ENCODE measurements at places on chromosomes 3 and 15.

GRCh38 chr15:80679167-80679803 lies 15.8 kb upstream of the ABHD17C start:
- DNase-seq: no peak

DNA sequence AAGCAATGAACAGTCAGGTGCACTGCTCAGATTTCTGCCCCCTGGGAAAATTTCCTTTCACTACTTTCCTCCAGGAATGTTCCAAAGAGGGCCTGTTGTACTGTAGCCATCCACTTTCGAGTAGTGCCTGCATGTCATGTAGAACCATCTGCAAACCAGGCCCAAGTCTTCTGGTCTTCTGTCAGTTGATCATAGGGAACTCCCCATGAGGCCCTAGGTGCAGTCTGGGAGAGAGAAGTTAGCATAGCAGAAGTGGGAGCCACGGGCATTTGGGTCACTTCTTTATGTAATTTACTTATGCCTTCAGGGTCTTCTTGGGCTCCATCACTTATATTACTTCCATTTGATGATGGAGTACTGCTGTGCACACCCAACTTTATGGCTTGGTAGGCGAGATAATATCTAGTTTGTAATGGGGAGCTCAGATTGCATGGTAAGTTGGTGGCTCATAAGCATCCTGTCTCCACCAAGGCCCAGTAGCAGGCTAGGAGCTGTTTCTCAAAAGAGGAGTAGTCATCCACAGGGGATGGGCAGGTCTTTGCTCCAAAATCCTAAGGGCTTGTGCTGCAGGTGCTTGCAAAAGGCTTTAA lies 151.4 kb downstream of the NFKBIZ start:
- no peak for DNase-seq

- DNase-seq: no peak
Observed at GRCh38 chr3:2513986-2514385, 415.3 kb downstream of the CNTN4 start.

DNA sequence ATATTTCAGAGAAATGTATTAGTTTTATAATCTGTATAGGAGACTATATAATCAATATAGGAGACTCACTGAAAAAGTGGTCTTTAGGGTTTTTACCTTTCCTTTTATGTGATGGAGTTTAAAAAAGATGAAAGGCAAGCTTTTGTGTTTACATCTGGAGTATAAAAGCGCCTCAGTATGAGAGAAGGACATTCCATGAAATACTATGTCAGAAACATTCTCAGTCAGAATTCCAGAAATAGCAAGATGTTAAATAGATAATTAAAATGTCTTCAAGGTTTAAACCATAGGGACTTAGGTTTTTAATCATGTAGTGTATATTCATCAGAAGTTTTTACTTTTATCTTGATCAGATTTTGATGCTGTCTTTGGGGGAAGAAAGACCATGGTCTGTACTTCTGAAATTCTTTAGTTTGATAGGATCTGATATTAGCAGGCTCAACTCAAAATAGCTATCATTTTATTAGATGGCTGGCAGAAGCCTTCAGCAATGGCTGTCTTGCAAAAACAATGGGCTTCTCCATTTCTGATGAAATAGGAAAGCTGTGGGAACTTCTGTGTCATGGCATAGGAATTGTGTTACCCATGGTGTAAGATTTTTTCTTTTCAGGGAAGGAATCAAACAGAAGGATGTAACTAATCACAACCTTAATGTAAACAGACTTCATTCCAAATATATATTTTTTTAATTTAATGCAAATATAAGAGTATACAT lies 209.6 kb upstream of the PLSCR5 start:
- DNase-seq: no peak

DNA sequence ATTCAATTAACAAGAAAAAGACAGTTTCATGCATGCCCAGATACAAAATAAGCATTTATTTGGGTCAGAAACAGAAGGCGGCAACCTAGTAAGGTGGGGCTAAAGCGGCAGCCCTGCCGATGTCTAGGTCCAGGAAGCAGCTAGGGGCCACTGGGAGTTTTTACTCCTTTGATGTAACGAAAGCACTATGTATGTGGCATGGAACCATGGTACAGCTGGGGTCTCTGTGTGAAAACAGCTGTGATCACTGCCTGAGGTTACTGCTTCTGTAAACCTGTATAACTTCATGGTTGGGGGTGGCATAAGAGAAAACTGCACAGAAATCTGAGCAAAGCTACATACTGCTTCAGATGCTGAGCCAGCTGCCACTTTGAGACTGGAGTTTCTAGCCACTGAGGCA lies 119.5 kb downstream of the ZNF280D start:
- DNase-seq: no peak

DNA sequence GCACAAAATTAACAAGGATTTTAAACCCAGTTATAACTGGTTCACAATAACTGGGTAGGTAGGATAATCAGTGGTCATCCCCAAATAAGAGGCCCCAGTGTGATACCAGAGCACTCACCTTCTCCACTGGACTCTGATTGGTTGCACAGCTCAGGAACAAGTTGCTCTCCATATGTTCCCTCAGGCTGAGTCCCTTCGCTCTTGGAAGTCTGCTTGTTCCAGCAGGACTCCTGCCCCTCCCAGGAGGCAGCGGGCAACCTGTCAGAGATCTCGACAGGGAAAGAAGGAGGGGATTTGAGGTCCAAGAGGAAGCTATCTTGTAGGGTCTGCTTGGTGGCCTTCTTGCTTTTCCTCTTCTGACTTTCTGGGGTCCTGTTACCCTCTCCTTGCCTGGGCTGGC lies 51.6 kb upstream of the HEG1 start:
- peak; percentile 13 for DNase-seq

DNA sequence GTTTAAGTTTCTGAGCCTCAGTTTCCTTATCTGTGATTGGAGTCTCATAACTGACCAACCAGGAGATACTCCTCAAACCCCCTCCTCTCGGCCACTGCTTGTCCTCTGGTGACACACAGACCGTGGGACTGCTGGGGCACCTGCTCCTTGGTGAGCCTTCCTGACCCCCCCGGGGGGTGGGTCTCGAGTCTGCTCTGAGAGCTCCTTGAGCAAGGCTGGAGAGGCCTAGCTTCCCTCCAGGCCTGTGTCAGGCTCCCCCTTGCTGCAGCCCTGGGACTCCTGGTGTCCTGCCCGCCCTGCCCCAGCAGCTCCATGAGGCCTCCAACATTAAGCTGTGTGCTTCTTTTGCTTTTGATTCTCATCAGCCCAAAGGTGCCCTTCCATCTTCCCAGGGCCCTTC lies 27.7 kb downstream of the SRPRB start:
- DNase-seq: no peak

- DNase-seq: peak; percentile 44
Observed at GRCh38 chr3:110811050-110811449, 260.6 kb upstream of the NECTIN3 start.

GRCh38 chr3:54533856-54534255 lies 394.0 kb downstream of the LRTM1 start:
- DNase-seq: peak; percentile 46

DNA sequence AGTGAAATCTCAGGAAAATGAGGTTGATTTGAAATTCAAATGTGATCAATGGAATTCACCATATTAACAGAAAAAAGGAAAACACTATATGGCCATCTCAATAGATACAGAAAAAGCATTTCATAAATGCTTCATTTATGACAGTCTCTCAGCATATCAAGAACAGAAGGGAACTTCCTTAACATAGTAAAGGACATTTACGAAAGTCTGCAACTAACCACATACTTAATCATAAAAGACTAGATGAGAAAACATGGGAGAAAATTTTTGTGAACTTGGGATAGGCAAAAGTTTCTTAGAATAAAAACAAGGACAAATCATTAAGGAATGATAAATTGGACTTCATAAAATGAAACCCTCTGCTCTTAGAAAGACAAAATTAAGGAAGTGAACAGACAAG lies 24.7 kb upstream of the TIPARP start:
- no peak for DNase-seq

GRCh38 chr3:182979674-182980191 lies 605 bp downstream of the DCUN1D1 start:
- peak; percentile 27 for DNase-seq

GRCh38 chr15:33201491-33202231 lies 7.1 kb upstream of the FMN1 start:
- peak; percentile 75 for DNase-seq

DNA sequence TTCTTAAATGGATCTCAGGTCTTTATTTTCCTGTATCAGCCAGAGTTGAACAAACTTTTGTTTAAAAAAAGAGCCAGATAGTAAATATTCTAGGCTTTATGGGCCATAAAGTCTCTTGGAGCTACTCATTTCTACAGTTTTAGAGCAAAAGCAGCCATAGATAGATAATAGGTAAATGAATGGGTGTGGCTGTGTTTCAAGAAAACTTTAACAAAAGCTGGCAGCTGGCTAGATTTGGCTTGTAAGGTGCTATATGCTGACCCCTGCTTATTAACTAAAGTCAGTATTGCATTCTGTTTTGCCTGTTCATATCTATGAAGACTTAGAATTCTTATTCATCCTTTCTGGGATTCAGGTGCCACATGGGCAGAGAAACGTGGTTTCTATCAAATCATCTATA lies 29.0 kb downstream of the MFN1 start:
- no peak for DNase-seq

DNA sequence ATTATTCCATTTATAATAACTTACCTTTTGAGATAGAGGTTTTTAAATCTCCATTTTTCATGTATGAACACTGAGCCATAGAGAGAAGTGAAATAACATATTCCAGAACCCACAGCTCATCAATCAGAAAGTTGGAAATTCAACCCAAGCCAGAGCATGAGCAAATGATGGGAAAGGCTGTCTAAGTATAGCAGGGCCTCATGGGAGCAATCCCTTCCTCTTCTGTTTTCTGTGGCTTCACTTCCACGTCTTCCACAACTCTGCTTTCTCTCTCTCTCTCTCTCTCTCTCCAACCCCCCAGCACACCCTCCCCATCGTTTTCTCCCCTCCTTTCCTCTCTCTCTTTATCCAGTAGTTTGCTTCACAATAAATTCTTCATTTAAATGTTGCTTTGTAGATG lies 14.8 kb upstream of the IL1RAP start:
- no peak for DNase-seq

DNA sequence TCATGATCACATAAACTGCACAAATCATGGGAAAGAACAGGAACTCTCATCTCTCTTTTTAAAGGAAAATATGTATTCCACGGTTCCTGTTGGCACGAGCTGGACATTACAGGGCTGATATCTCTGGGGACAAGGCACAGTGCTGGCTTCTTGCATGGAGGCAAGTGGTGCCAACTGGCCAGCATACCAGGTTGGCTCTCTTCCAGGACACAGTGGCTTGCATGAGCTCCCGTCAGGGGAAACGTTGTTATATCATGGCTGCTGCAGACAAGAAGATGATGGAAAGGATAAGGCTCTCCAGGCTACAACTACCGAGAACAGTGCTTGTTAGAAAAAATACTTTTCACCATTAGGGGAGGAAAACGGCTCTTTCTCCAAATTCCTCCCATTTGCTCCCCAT lies 283.9 kb downstream of the RORA start:
- no peak for DNase-seq

- DNase-seq: peak; percentile 74
Observed at GRCh38 chr3:126654571-126655383, at the start of gene TXNRD3. Gene TXNRD3, minus strand, starts transcription at chr3:126655124.

GRCh38 chr15:42427429-42428223 lies 63.3 kb downstream of the ZNF106 start:
- DNase-seq: no peak

DNA sequence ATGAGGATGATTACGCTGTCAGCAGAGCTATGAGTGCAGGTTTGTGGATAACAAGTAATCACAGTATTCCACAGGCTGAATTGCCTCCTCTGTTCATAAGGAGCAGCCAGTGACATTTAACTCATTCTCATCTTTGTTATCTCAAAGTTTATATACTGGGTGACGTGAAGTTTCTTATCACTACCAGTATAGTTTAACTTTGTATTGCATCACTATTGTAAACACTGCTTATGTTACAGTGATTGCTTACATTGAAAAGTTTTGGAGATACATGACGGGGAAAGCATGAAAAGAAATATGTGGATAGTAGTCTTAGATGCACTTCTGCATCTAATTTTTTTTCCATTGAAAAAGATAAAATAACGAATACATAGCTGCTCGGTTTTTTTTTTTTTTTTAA lies 429.7 kb downstream of the VGLL3 start:
- no peak for DNase-seq

DNA sequence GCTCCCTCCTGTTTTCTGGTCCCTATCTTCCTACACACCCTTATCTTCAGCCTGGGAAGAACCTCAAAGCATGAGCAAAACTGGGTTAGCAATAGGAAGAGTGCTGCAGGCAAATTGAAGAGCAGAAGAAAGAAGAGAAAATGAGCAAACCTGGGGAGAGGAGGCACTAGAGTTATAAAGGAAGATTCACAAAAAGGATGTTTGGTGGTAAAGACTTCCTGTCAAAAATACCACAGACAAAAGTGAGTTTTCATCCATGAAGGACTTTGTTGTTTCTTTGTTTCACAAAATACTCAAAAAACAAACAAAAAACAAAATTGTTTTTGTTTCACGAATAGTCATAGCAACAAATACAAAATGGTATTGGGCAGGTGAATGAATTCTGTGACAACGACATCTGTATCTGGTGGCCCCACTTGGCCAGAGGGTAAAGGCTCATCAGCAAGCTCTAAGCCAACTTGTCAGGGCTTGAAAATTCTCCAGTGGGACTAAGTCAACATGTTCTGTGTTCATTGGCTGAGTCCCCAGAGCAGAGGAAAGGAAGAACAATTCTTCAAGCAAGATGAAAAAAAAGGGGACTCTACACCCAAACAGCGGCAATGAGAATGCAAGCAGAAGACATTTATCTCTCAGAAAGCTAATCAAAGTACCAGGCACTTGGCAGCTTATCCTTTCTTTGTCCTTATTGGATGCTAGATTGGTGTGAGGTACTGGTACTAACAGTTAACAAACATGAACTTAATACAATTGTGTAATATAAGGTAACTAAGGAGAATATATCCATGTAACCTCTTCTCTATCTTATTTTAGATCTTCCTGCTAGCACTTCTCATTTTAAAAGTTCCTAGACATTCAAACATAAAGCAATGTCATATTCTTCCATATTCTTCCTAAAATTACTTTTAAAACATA lies 9.7 kb downstream of the ATP8B4 start:
- DNase-seq: no peak

DNA sequence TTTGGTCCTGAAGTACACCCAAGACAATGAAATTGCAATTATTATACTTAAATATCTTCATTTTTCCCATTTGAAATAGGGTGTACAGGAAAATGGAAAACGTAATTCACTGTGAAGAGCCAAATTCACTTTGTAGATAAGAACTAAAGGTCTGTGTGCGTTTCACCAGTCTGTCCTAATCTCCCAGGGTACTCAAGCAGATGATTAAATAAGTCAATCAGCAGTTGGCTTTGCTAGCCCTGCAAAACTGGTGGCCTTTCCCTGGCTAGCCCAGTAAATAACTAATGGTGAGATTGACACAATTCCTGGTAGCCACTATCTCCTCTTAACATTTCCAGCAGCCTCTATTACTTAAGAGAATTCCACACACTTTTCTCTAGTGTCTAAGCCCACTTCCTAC lies 389.3 kb downstream of the TBL1XR1 start:
- DNase-seq: no peak

- no peak for DNase-seq
Observed at GRCh38 chr3:165192610-165193192, 3.5 kb downstream of the SLITRK3 start.

DNA sequence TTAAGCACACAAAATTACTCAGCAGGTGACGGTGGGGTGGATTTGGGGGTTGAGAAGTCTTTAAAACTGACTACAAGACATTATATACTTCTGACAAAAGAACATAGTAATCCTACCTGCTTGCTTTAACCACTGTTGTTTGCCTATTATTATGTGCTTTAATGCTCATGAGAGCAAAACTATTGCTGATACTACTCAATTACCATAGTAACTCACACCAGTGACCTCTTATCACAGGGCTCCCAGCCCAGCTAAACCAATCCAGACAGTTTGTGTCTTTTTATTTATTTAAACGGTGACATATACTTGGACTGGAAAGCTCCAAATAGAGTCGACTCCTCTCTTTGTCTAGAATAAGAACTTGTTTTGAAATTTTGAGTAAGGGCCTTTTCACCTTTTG lies 42.8 kb upstream of the FEZF2 start:
- no peak for DNase-seq

Measured in ACHN (cell line).